ENCODE measurements at places on chromosomes 11 and 22.
A peak's percentile ranks its signal among the peaks of the same experiment; 100 is the strongest.

GRCh38 chr11:115122274-115122673 lies 381.9 kb downstream of the CADM1 start:
- DNase-seq, result no peak

GRCh38 chr11:116637766-116638165 lies 135.0 kb downstream of the BUD13 start:
- no peak for DNase-seq

DNA sequence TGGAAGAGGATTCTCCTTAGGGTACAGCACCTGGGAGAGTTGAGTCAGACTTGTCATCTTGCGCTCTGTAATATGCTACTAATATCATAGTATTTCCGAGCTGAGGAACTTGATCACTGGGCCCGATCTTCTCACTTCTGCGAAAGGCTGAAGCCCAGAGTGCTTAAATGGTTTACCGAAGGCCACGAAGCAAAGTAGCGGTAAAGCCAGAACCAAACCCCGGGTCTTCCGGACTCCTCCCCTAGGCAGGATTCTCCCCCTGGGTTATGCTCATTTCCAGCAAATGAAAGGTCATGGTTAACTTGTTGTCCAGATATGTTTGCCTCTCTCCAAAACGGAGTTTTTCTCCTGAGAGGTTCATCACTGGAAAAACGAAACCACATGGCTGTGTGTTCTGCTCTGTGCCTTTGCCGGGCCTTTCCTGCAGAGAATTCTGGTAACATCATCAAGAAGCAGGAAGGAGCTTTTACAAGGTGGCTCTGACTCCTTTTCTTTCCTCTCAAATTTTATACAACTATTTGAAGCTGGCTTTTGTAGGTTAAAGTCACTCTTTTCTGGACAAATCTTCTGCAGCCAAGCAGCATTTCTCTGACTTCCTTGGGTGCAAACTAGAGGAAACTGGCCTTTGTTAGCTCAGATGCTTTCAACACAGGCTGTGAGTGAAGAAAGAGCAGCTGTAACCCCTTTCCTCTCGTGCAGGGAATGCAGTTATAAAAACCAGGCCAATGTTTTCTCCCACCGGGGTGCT lies 35.5 kb downstream of the UBASH3B start:
- DNase-seq, result no peak

DNA sequence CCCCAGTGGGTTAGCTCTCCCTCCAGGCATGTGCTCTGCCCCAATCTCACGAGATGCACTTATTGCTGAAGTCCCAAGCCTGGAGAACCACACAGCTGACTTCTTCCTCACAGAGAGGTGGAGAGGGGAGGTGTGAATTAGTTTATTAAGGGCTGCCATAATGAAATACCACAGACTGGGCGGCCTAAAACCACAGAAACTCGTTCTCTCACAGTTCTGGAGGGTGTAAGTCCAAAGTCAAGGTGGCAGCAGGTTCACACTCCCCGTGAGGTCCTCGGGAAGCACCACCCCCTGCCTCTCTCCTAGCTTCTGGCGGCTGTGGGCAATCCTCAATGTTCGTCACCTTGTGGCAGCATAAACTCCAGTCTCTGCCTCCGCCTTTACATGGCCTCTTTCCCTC lies 39.3 kb downstream of the TECTA start:
- no peak for DNase-seq

DNA sequence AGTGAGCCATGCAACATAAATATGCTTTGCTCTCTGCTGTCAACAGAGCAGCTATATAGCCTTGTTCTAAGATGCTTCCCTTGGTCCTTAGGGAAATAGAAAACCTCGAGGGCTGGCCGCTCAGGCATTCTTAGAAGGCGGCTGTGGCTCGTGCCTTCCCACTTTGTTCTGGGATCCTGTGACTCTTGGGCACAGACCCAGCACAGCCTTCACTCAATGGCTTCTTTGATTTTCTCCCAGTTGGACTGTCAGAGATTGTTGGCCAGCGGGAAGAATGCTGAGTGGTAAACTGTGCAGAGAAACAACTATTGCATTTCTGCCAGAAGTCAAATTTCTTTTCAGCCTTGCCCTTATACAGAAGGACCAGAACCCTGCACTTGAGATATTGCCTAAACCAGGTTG lies 9.5 kb upstream of the MICAL2 start:
- no peak for DNase-seq

DNA sequence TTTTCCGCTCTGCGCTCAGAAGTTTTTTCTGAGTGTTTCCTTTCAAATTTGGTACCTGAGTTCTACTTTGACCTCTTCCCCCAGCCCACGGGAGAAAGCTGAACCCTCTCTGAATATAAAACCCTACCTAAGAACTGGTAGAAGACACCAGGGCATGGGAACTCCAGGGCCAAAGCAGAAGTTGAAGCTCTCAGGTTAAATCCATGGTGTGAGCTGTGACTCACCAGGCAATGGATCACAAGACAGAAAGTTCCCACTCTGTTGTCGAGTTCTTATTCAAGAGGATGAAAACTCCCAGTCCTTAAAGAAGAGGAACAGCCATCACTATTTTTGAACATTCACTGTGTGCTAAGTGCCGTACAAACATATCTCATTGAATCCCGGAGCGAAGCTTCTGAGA lies 8.9 kb downstream of the TMEM218 start:
- DNase-seq, result no peak

DNA sequence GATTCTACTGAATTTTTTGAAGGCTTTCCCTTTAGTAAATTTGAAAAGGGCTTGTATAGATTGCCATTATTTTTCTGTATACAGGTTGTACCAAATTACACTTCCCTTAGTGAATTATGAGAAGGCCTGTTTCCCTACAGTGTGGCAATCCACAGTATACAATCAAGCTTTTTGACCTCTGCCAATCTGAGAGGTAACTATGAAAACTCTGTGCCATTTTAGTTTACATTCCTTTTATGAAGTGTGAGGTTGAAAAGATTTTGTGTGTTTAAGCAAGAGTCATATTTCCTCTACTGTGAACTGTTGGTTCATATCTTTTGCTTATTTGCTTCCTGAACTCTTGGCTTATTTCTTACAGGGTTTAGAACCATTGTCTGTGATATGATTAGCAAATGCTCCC lies 432.5 kb downstream of the KCNA4 start:
- DNase-seq, result no peak

DNA sequence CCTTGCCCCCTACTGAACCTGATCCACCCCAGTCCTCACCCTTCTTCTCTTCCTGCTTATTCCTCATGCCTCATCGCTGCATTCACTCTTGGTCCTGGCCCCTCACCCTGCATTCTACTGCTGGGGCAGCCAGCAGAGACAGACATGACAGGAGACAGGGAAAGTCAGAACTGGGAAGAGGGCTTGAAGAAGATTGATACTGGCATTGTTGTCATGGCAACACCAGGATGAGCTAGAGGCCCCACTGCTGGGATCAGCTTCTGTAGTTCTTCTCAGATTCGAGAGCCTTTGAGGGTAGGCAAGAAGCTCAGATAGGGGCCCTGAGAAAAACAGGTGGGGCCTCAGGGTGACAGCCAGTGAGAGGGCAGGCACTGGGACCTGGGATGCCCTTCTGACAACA lies 264.3 kb downstream of the MIAT start:
- DNase-seq, result no peak

DNA sequence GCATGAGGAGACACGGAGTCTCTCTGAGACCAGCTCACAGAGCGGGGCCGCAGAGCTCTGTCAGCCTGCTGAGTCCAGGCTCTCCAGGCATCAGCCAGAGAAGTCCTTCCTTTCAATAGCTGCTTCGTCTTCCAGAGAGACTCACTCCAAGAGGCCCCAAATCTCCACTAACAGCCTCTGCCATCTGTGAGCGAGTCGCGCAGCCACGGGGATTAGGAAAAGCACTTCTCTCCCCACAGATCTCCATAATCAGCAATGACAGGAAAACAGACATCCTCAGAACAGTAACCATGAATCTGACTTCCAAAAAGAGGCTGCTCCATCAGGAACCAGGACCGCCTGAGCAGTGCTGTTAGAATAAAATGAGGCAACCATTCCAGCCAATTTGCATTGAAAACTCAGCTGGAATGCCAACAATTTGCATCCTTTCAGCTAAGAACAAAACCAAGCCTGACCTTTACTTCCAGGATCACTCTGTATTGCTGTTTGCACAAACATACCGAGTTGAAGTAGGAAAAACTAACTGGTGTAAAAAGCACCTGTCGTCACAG lies 65.4 kb downstream of the SMCO4 start:
- DNase-seq, result no peak

GRCh38 chr11:2799881-2800654 lies 85.5 kb downstream of the CDKN1C start:
- DNase-seq, result no peak

DNA sequence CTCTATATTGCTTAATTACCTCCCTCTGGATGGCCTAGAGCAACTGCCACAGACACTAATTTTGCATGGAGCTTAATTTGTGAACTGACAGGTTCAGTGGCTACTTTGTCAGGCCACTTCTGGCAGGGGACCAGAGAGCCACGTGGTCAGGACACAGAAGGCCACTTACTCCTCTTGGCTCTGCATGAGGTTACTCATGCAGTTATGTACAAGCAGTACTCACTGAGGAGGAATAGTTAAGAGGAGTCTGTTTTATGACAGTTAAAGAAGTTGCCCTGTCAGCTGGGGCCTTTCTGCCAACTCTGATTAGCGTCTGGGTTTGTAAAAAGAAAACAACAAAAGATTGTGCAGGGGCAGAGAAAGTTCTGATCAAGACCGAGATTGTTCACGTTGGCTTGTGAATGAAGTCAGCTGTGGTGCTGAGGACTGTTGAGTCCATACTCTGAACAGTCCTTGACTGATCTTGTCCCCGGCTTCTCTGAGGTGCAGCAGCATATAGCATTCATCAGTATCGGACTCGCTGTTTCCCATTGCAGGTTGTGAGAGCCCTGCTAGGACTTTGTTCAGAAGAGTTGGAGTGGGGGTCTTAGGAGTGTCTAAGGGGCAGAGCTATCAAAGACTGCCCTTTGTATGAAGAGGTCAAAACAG lies 41.4 kb downstream of the PPFIBP2 start:
- no peak for DNase-seq

DNA sequence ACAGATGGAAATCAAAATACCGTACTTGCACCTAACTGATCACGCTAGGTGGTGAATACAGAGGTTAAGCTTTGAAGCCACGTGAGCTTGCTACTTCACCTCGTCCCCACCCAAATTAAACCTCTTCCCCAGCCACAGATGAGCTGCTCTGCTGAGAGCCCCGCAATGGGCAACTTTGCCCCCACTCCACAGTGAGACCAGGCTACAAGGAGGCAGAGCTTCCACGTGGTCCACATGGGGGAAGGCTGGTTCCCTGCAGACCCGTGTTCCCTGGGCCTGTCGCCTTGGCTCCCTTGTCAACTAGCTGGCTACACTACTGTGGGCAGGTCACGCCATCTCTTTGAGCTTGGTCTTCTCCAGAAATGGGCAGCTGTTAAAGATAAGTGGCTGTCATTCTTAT lies 10.9 kb downstream of the CD5 start:
- DNase-seq, result no peak

DNA sequence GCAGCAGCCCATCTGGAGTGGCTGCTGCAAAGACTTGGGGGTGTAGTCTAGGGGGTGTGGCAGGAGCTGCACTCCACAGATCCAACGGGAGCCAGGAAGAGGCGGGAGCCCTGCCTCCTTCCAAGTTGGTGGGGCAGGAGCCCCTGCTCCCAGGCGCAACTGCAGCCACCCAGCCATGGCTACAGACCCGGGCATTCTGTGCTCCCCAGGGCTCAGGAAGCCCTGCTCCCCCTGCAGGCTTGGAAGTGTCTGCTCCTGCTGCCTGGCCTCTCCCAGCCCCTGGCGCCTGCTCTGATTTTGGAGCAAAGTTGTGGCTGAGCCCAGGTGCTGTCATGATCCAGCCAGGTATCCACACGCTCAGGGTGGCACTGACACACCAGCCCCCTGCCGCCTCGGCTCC lies 58.5 kb downstream of the CCDC34 start:
- DNase-seq, result no peak

GRCh38 chr11:95536047-95536690 lies 253.4 kb downstream of the FAM76B start:
- no peak for DNase-seq

GRCh38 chr11:3152471-3153110 lies 12.5 kb downstream of the OSBPL5 start:
- DNase-seq, result no peak

GRCh38 chr11:68036717-68037239 lies 2.0 kb upstream of the TCIRG1 start:
- DNase-seq, result no peak

- DNase-seq, result no peak
These were observed 510.5 kb upstream of the CCDC179 start for GRCh38 chr11:23370580-23371275.

DNA sequence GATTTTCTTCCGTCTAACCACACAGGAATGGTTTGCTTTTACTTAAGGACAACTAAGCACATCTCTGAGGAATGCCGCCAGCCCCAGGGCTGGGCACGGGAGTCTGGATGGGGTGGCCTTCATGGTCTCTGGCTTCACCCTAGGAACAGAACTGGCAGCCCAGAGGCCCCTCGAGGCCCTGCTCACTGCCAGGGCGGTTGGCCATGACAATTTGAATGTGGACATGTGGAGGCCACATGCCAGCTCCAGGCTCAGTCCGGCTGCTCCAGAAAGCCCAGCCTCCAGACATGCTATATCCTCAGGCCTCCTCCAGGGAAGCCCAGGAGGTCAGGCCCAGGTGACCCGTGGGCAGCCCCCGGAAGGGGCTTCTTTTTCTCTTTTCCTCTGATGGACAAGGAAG lies 84.0 kb upstream of the FGF3 start:
- no peak for DNase-seq

- no peak for DNase-seq
These were observed 63.4 kb downstream of the MYO7A start for GRCh38 chr11:77191429-77191822.

DNA sequence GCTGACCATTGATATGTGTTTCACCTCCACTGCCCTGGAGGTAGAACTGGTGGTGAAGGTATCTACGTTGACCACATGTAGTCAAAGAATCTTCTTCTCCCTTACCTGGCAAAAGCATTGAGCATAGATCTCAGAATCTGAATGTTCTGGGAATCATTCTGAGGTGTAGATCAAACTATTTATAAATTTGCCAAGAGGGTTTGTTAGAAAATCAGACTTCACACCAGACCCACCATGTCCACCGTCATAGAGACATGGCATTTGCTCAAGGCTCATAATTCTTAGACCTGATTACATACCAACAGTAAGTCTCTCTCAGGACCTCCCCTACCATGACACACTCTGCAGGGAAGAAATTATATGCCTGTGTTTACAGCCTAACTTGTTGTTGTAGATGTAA lies at the start of gene OR8B2:
Gene OR8B2 (minus strand): TSS at position 101 of the 400 bp plus-strand sequence. CDS start 1,156 bp downstream, outside the sequence.
- no peak for DNase-seq

GRCh38 chr11:119536801-119537200 lies 113.8 kb upstream of the THY1 start:
- no peak for DNase-seq

DNA sequence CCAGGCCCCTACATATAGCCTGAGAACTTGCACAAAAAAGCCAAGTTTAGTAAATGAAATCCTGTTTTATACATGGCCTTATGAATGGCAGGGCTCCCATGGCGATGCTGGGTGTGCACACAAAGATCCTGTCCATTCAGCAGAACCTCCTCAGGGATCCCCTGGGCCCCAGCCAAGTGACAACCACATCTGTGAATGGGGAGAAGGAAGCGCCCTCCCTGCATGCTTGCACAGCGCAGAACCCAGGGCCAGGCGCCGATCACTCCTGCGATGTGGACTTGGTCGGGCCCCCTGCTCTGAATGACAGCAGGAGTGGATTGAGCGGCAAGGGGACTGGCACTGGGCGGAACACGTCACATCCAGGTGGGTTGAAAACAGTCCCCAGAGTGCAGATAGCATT lies 4.5 kb upstream of the CDC42EP2 start:
- DNase-seq, result no peak

GRCh38 chr11:110711776-110712658 lies at the start of gene ARHGAP20:
Gene ARHGAP20, minus strand, starts transcription at chr11:110712437. Its CDS starts 206 bp downstream, at chr11:110712231.
- peak; percentile 58 for DNase-seq

- no peak for DNase-seq
These were observed 7.1 kb downstream of the RCOR2 start for GRCh38 chr11:63909591-63910506.

- DNase-seq, result no peak
These were observed 12.8 kb upstream of the ST14 start for GRCh38 chr11:130146796-130147195.

All from stimulated activated CD8-positive, alpha-beta memory T cell treated with anti-CD3 and anti-CD28 coated beads, Interleukin-4, amount 100 ng/mL, for 48 hours (primary cell).